ENCODE measurements at places on chromosomes 6 and 20.

GRCh38 chr6:35686873-35687555 is 1.7 kb downstream of the FKBP5 start:
- no peak for DNase-seq

- peak; percentile 45 for DNase-seq
Observed at GRCh38 chr6:13709689-13710551, 1.7 kb downstream of the RANBP9 start.

DNA sequence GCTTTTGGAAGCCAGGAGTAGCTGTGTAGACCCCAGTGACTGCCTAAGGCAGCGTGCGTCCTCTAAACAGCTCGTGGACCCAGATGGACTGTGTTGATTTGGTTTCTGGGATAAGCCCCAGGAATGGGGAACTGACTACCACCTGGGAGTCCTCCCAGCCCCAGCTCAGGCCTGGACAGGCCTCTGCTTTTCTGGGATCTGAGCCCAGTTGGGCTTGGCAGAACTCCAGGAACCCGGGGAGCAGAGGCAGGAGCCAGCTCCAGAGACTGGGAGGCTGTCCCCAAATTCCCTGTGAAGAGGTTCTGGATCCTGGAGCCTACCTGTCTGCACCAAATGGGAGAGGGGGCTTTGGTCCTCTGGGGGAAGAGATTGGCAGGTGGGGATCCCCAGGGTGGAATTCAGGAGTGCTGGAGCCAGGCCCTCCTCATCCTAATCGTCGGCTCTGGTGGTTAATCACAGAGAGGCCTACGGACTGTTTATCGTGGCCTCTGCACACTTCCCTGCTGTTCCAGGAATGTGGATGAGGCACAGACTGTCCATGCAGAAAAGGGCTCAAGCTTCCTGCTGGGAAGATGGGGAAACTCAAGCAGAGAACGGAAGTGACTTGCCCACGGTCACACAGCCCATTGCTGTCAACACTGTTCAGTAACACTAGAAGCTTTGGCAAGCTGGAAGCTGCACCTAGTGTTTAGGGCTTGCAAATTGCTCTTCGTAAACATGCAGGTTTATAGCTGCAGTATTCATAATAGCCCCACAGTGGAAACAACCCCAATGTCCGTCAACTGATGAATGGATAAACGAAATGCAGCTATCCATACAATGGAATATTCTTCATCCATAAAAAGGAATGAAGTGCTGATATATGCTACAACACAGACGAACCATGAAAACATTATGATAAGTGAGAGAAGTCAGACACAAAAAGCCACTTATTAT is 100.6 kb downstream of the KCNB1 start:
- DNase-seq, result no peak

DNA sequence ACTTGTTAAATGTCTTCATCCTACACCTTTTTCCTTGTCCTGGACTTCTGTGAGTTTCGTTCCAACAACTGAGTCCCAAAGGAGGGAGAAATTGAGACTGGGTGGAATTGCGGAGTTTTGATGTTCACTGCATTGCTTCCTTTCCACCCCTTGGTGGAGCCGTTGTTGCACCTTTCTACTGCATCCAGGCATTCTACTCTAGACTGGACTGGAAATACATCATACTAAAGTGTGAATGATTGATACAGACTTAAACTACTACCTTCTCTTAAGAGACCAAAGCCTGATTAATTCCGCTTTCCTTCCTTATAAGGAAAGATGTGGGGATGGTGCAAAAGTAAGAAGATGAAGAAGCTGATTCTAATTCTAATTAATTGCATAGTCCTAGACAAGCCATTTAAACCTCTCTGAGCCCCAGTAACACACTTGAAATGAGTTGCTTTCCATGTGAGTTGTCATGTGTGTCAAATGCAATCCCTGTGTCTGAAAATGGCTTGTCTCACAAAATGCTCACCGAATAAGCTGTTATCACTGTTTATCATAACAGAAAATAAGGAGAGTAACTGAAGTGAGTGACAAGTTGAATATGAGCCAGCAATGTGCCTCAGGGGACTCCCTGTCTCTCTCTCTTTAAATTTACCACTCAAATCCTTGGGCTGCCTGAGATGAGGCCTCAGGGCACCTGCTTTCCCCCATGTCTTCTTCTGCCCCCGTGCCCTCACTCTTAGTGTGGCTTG is 338.3 kb upstream of the CHD6 start:
- no peak for DNase-seq

DNA sequence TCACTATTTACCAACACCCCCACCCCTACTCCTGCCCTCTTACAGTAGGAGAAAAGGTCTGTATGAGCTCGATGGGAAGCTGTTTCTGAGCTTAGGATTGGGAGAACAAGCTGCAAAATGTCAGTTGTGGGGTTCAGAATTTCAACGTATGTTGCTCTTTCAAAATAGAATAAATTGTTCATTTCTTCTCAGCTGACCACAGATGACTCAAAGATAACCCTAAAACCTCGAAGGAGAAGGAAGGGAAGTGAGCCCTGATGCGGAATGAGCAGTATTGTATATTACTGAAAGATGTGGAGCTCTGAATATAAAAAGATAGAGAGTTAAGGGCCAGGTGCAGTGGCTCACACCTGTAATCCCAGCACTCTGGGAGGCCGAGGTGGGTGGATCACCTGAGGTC is 35.9 kb upstream of the MYLIP start:
- DNase-seq, result no peak

GRCh38 chr6:16544521-16544920 is 216.7 kb downstream of the ATXN1 start:
- no peak for DNase-seq

- no peak for DNase-seq
Observed at GRCh38 chr6:161372422-161372793, 98.5 kb upstream of the AGPAT4 start.

DNA sequence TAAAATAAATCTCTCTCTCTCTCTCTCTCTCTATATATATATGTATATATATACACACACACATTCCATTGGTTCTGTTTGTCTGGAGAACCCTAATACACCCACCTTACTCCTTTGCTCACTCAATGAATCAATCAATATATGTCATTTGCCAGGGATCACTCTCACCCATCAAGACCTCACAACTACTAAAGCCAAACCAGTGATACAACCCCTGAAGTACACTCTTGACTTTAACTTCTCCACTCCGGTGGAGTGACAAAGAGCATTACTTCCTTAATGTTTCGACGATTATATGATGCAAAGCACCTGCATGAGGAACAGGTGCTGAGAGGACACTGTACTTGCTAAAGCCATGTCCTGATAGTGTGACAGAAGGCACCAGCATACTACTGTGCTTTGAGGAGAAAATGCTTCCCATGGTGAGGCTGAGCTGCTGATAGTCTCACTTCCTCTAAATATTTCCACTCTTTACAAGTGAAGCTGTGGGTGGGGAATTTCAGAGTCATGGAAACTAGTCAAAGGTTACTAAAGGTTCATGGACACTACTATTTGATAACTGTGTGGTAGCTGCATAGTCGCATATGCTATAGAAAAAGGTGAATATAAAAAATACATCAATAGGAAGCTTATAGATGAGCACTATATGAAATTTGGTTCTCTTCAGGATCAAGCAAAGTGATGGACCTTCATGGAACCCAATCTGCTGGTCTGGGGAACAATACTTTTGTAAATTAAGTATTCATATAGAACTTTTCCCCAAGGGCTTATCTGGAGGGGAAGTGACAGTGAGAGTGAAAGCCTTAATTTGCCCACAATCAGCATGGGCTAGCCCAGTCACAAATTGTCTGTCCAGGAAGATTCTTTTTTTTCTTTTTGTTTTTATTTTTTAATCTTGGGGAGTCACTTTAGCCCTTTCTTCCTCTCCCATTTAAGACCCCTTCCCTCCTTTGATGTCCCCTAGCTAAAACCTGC is 141.9 kb upstream of the NEDD9 start:
- no peak for DNase-seq

DNA sequence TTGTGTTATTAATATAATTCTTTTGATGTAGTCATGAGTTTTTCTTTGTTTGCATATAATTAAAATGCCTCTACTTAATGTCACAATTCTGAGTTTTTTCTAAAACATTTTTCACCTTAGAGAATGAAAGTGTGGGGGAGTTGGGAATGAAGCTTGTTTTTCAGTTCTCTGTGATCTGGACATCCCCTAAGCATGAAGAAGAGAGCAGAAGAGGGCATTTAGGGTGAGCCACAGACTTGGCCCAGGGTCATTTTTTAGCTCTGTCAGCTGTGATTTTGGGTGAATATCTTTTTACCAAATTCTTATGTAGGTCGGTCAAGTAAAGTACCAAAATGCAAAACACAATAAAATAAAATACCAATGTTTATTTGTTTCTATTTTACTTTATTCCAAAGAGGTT is 3.9 kb downstream of the OTOR start:
- DNase-seq, result no peak

DNA sequence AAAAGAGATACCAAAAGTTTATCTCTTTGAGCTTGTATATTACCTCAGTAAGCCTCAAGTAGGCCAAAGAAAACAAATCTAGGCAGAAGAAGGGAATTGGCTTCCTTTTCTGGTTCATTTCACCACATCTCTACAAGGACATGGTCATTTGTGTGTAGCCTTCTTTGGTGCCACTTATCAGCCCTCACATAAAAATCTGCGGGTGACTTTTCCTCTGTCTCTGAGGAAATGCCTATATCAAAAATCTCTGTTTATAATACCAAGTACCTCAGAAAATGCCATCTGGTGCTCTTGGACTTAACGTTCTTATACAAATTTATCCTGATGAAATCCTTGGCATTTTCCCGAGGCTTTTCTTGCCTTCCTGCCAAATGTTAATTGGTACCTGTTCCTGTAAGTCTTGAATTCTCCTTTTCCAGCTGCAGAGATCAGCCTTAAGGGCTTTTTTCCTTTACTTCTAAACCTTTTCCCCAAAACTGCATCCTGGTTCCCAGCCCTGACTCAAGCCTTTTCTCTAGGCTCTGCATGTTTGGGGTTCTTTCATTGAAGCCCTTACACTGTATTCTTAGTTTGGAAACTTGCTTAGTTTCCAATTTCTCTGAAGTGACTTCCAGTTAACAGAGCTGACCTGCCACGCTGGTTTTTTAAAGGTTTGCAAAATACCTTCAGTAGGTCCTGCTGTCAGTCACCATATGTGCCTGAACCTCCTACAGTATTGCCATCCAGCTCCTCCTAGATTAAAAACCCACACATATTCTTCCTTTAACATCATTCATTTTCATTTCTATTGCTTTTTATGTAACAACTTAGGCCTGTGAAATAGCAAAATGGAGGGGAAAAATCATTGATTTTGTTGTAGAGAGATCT is 191.2 kb upstream of the PREP start:
- DNase-seq, result no peak

GRCh38 chr6:164396071-164397047 is 913.0 kb downstream of the C6orf118 start:
- no peak for DNase-seq

DNA sequence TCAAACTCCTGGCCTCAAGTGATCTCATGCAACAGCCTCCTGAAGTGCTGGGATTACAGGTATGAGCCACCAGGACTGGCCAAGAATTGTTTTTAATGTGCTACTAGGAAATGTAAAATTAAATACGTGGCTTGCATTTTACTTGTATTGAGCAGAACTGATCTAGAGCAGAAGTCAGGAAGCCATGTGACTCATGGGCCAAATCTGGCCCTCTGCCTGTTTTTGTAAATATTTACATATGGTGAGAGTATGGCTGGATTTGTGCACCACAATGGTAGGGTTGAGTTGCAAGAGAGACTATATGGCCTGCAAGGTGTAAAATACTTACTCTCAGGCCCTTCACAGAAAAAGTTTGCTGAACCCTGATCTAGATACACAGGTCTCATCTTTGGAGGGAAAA is 75.8 kb downstream of the LAMP5 start:
- no peak for DNase-seq

DNA sequence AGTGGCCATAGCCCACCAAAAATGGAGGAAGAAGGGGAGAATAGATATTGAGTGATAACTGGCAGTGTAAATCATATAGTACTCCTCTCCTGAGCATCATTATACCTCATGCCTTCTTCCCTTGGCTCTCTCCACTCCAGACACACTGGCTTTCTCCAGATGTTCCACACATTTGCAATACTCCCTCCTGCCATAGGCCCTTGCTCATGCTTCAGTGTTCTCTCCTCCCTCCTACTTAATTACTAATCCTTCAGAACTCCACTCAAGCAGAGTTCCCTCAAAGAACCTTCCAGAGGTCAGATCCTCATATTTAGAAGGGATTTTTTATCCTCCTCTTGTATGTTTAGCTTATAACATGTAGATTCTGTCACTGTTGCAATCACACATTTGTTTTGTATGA is 279.5 kb upstream of the SUPT3H start:
- DNase-seq, result no peak

DNA sequence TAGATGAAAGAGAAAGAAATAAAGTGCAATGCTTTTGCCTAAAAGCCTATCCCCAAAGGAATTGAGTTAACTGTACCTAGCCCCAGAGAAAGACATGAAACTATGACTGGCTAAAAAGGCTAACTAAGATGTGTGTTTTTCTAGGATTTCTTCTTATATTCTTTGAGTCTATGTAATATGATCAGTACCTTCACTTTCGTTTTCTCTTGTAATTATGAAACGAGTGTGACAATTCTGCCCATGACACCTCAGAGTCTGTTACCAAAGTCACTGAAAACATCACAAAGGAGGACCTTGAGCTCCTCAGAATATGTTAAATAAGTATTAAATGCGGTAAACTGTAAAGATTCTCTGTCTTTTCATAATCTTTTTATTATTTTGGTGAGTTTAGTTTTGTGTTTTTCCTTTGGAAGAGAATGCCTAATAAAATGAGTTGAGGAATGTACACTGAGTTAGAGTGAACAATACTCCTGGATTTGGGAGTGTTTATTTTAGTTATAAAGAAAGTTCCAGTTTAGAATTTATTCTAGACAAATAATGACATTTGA is 141.3 kb downstream of the FUT9 start:
- no peak for DNase-seq

GRCh38 chr6:165807249-165807960 is 144.4 kb upstream of the PDE10A start:
- no peak for DNase-seq

GRCh38 chr20:4183361-4183760 is 168.0 kb upstream of the RNF24 start:
- no peak for DNase-seq

GRCh38 chr6:121055572-121056163 is 278.6 kb downstream of the TBC1D32 start:
- peak; percentile 30 for DNase-seq

DNA sequence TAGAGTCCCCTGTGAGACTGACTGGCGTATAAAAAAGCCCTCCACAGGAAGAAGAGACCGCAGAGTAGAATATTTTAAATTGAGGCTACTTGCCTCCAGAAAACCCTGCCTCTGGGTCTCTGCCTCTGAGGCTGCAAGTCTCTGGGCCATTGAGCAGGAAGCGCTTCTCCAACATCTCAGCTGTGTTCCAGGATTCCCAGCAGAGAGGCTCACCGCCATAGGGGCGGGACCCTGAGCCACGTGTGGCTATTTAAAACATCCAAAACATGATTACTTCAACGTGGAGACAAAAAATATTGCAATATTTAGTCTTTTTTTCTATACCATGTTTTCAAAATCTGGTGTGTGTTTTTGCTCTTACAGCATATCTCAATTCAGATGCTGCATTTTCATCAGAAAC is 59.4 kb downstream of the GNAS-AS1 start:
- no peak for DNase-seq

DNA sequence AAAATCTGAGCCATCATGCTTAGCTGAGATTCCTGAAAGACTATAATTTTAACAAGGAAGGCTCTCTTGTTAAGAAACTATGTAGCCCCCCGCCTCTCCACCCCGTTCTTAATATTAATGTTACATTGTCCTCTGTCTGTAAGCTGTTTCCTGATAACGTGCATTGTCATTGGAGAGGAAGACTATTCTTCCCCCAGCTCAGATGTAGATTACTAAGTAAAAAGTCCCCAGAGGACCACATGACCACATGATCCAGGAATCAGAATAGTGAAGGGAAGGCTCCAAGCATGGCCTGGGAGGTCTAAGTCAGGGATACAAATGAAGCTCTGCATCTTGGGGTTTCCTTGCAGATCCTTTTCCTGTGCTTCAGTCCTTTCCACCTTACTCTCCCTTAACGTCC is 106.4 kb downstream of the JARID2 start:
- DNase-seq, result no peak
